B cell (primary cell): ENCODE measurements at places on chromosomes 3 and 15. TPM values are rescaled to one million over a fixed set of nuclear protein-coding genes. Genes with fewer than 3 reads are reported as not detected.

GRCh38 chr15:31178705-31179104 lies 77.2 kb upstream of the TRPM1 start:
- H3K36me3 ChIP-seq = no peaks in the 10 kb centered on the region
- H3K4me1 ChIP-seq = peaks cover 6% of the 10 kb centered on the region
- H3K27me3 ChIP-seq = no peaks in the 10 kb centered on the region
- DNase-seq = no peak
- no peak overlapping the region for H3K27ac ChIP-seq
- no peak overlapping the region for H3K4me3 ChIP-seq

EFCAB12 gene
- 6.2 and 6.5 TPM in 2 replicates for total RNA-seq

DNA sequence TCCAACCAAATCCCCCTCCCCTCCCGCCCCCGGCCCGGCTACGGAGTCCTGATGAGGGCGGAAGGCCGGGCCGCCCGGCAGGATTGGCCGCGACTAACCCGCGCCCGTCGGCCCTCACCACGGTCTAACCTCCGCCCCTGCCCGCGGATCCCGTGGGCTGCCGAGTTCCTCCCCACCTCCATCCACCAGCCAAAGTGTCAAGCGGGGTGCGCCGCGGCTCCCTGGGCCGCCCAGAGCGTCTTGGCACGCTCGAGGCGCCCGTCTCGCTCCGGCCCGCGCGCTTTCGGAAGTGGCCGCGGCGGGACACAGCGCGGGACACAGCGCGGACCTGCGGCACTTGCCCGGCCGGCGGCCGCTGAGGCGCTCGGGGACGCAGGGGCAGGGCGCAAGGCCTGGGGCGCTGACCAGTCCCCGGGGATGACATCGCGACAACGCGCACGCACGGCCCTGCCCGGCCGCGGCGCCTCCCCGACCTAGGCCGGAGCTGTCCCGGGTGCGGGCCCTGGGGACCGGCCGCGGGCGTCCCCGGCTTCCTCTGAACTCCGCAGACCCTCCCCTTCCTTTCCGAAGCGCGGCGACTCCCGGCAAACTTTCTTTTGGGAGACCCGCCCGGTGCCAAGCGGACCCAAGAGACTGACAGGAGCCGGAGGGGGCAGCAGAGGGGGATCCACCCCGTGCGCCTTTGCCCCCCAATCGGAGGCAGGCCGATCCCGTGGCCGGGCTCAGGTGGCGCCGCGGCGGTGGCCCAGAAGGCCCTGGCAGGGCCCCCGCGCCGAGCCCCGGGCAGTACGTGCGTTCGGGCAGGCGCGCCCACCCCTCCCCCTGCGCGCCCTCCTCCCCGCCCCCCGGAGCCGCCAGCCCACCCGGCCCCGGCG lies 112.8 kb upstream of the ICE2 start:
- no peaks in the 10 kb centered on the region for H3K36me3 ChIP-seq
- peaks cover 38% of the 10 kb centered on the region for H3K27me3 ChIP-seq
- no peak overlapping the region for H3K27ac ChIP-seq
- peak; percentile 60 for DNase-seq

ZDHHC23 gene
- total RNA-seq = 72.6 and 75.1 TPM in 2 replicates

C2CD4A gene
- not detected in 2 replicates for total RNA-seq

EPHB3 gene
- total RNA-seq = 0.07 TPM in 1 of 2 replicates, not detected in the other

DNA sequence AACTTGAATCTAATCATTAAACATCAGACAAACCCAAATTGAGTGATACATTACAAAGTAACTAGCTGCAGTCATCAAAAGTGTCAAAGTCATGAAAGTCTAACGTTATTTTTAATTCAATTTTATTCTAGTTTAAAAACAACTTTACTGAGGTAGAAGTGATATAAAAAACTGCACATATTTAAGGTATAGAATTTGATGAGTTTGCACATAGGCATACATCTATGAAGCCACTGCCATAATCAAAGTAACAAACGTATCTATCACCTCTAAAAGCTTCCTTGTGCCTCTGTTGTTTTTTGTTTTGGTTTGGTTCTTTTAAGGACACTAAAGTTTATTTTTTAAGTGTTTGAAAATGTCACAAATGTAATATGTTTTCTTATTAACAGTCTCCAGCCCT lies 130.9 kb downstream of the DLG1 start:
- H3K4me3 ChIP-seq = no peak overlapping the region
- DNase-seq = no peak
- no peaks in the 10 kb centered on the region for H3K4me1 ChIP-seq
- H3K36me3 ChIP-seq = peaks cover 7% of the 10 kb centered on the region

DNA sequence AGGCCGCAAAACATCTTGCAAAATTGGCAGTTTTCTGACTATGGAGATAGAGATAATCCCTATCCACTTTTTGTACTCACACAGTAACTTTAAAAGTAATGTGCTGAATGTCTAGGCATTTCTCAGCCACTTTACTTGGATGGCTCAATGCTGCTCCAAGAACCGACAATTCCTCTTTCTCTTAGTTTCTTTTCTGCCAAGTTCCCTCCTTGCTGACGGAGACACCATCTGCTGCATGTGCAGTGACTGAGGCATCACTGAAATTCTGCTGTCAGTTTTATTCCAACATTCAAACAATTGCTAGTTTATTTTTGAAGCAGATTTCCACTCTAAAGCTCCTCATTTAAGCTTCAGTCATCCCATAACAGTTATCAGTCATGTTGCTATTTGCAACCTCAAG lies 116.0 kb upstream of the RBMS3 start:
- no peaks in the 10 kb centered on the region for H3K36me3 ChIP-seq
- H3K4me3 ChIP-seq = no peak overlapping the region
- no peaks in the 10 kb centered on the region for H3K27me3 ChIP-seq
- no peak for DNase-seq
- H3K4me1 ChIP-seq = no peaks in the 10 kb centered on the region
- H3K27ac ChIP-seq = no peak overlapping the region

- no peaks in the 10 kb centered on the region for H3K27me3 ChIP-seq
- H3K36me3 ChIP-seq = no peaks in the 10 kb centered on the region
- no peak for DNase-seq
- H3K27ac ChIP-seq = no peak overlapping the region
These were observed 356.6 kb upstream of the ADAMTS9 start for GRCh38 chr3:65044401-65044800.

- peak; percentile 82 for DNase-seq
- H3K27ac ChIP-seq = peak overlapping the region; percentile 73
- H3K27me3 ChIP-seq = no peaks in the 10 kb centered on the region
- H3K36me3 ChIP-seq = peaks cover 20% of the 10 kb centered on the region
These were observed 515 bp downstream of the EIF4G1 start for GRCh38 chr3:184314700-184315542.

ATP13A4 gene
- total RNA-seq = 6.4 and 8.8 TPM in 2 replicates

HEMK1 gene
- 43.0 and 43.5 TPM in 2 replicates for total RNA-seq

FAIM gene
- 13.8 and 16.3 TPM in 2 replicates for total RNA-seq

DNA sequence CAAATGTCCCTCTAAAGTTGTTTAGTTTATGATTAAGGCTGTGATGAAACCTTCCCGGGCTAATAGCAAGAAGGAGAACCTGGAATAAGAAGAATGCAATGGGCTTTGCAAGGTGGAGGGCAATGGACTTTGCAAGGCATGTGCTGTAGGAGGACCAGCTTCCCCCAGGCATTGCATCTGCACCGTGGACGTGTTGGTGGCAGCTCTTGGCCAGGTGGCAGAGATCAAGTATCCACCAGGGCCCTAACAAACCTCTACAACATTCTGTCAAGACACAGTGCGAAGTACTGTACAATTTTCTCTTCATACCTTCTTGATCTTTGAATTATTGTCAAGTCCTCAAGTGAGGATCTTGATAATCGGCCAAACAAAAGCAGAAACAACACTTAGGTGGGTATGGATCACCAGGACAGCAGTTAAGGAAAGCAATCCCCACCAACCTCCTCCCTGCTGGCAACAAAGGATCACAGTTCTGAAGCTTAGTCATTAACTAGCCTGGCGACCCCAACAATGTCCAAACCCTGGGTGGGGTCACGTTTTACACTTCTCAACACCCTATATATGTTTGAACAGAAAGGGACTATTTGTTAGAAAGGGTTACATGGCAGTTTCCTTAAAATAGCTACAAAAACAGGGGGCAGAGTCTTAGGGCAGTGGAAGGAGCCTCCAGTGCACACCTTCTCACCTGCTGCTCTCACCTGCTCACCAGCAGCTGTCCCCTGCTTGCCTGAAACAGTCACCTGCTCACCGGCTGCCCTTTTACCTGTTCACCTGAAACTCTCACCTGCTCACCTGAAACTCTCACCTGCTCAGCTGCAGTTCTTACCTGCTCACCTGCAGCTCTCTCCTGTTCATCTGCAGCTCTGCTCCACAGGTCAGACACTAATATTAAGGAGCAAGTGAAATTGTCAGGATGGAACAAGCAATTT lies 137.9 kb upstream of the LIPC start:
- DNase-seq = no peak
- H3K27ac ChIP-seq = no peak overlapping the region
- no peak overlapping the region for H3K4me3 ChIP-seq
- H3K36me3 ChIP-seq = no peaks in the 10 kb centered on the region
- no peaks in the 10 kb centered on the region for H3K4me1 ChIP-seq

- H3K27me3 ChIP-seq = no peaks in the 10 kb centered on the region
- H3K4me1 ChIP-seq = no peaks in the 10 kb centered on the region
- no peak overlapping the region for H3K4me3 ChIP-seq
These were observed 15.8 kb upstream of the ALDH1A3 start for GRCh38 chr15:100863796-100864267.

DNA sequence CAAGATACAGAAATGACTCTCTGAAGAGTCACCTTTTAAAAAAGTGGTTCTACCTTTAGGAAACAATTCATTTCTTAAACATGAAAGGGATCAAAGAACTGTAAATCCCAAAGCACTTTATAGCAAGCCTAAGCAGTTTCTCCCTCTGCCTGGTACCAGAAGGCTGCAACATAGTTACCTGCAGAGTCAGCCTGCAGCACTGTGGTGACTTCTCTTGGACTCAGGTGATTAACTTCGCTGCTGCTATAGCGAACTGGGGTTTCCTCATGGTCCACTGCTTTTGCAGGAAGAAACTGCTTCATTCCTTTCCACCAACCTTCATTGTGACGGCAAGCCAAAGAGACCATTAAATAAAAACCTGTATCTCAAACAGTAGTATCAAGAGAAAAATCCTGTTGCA lies 37.3 kb downstream of the ST3GAL6 start:
- no peak overlapping the region for H3K4me3 ChIP-seq
- no peaks in the 10 kb centered on the region for H3K4me1 ChIP-seq
- no peaks in the 10 kb centered on the region for H3K27me3 ChIP-seq
- no peak for DNase-seq
- H3K27ac ChIP-seq = no peak overlapping the region
- H3K36me3 ChIP-seq = no peaks in the 10 kb centered on the region

DNA sequence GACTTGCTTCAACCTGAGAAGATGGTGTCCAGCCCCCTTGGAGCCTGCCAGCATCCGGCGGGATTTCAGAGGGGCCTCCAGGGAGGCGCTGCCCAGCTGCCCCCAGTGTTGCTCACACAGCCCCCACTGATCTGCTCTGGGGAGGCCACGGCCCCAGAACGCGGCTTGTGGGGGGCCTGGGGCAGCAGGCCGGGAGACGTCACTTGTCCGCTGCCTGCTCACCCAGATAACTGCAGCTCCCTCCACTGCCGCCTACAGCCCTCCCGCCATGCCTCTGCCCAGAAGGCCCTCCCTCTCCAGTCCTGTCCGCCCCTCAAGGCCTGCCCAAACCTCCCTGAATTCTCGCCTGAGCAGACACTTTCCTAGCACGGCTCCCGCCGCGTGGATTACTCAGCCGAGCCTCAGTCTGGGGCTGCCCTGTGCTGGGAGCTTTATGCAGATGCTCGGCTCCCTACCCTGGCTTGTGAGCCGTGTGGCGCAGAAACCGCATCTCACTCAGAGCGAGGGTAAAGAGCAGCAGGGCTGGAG lies 17.2 kb upstream of the ADIPOQ start:
- no peaks in the 10 kb centered on the region for H3K36me3 ChIP-seq
- H3K27me3 ChIP-seq = peaks cover 57% of the 10 kb centered on the region
- peaks cover 24% of the 10 kb centered on the region for H3K4me1 ChIP-seq

GRCh38 chr15:89436560-89437311 lies 59.6 kb downstream of the RHCG start:
- H3K36me3 ChIP-seq = no peaks in the 10 kb centered on the region
- no peak overlapping the region for H3K4me3 ChIP-seq
- no peak overlapping the region for H3K27ac ChIP-seq
- no peaks in the 10 kb centered on the region for H3K27me3 ChIP-seq

- H3K27ac ChIP-seq = peak overlapping the region; percentile 18
- peaks cover 23% of the 10 kb centered on the region for H3K4me1 ChIP-seq
- H3K4me3 ChIP-seq = no peak overlapping the region
- no peaks in the 10 kb centered on the region for H3K36me3 ChIP-seq
- no peaks in the 10 kb centered on the region for H3K27me3 ChIP-seq
- no peak for DNase-seq
These were observed 44.6 kb downstream of the NR2C2 start for GRCh38 chr3:14991818-14992612.

- H3K4me1 ChIP-seq = no peaks in the 10 kb centered on the region
- no peaks in the 10 kb centered on the region for H3K27me3 ChIP-seq
- H3K36me3 ChIP-seq = no peaks in the 10 kb centered on the region
- no peak overlapping the region for H3K4me3 ChIP-seq
These were observed 138.3 kb upstream of the FAM3D start for GRCh38 chr3:58804914-58805313.

VPS18 gene
- total RNA-seq = 29.6 TPM in 2 replicates

DNA sequence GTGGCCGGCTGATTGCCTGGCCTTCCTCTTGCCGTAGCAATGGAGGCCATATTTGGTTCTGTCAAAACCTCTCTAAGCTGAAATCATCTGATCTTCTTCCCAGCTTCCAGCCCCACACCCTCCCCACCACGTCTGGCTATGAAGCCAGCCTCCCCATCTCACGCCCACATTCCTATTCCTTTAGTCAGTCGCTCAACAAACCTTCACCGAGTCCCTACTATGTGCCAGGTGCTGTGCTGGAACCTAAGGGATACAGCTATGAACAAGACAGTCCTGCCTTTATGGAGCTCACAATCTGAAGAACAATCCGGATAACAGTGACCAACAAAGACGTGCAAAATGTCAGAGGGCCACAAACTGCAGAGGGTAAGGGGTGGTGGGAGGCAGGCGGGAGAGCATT lies 31.9 kb upstream of the SMAD6 start:
- no peak overlapping the region for H3K4me3 ChIP-seq
- no peaks in the 10 kb centered on the region for H3K27me3 ChIP-seq
- H3K4me1 ChIP-seq = peaks cover 8% of the 10 kb centered on the region

DNA sequence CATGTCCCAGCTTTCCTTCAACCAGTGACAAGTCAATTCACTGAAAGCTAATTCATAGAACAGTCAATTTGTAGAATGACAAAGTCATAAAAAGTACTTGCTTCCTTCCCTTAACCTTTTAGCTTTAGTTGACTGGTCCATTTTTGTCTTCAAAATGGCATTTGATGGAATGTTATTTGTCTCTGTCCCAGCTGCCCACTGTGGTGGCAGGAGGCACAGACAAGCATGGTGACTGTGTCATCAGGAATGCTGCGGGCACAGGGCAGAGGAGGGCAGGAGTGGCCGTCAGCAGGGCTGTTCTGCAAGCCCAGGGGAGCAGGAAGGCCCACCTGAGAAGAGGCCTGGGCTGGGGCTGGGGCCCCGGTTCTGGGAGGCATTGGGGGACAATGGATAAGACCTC lies 10.0 kb downstream of the IQSEC1 start:
- H3K27ac ChIP-seq = no peak overlapping the region
- peaks cover 40% of the 10 kb centered on the region for H3K4me1 ChIP-seq
- H3K36me3 ChIP-seq = no peaks in the 10 kb centered on the region
- H3K4me3 ChIP-seq = no peak overlapping the region
- no peak for DNase-seq

GRCh38 chr3:128922804-128923459 lies 43.5 kb downstream of the ACAD9 start:
- no peak overlapping the region for H3K27ac ChIP-seq
- H3K4me1 ChIP-seq = peaks cover 11% of the 10 kb centered on the region
- no peaks in the 10 kb centered on the region for H3K36me3 ChIP-seq
- H3K4me3 ChIP-seq = no peak overlapping the region
- no peaks in the 10 kb centered on the region for H3K27me3 ChIP-seq

FEZF2 gene
- total RNA-seq = not detected in 2 replicates

GRCh38 chr15:73074241-73074640 lies 22.0 kb downstream of the NEO1 start:
- no peaks in the 10 kb centered on the region for H3K27me3 ChIP-seq
- no peaks in the 10 kb centered on the region for H3K36me3 ChIP-seq
- no peaks in the 10 kb centered on the region for H3K4me1 ChIP-seq
- H3K27ac ChIP-seq = no peak overlapping the region
- DNase-seq = no peak

PPP2R3A gene
- 0.22 and 0.39 TPM in 2 replicates for total RNA-seq
